Natural killer cell (primary cell): ENCODE measurements at places on chromosomes 5 and 9.

DNA sequence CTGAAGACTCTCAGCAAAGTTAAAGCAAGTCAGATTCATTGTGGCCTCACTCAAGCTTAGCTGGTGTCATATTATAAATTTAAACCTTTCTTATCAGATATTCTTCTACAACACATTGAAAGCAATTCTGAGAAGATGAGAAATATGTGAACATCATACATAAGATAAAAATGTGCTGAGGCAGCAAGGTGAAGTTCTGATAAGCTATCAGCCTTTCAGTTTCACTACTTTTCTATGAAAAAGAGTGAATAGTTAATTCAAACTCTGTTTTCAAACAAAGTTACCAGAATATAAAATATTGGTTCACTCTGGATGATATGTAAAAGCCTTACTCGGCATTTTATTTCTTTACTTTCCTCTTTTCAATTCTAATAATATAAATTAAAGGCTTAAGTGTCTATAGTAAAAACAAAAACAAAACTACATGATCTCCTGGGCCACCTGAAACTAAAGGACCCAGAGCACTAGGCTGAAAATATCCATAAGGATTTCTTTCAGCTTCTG lies 824.4 kb downstream of the MTRR start:
- no peaks in the 10 kb centered on the region for H3K4me1 ChIP-seq
- no peaks in the 10 kb centered on the region for H3K27me3 ChIP-seq
- no peak overlapping the region for H3K4me3 ChIP-seq
- H3K36me3 ChIP-seq: no peaks in the 10 kb centered on the region
- H3K27ac ChIP-seq: no peak overlapping the region
- no peak for DNase-seq

GRCh38 chr5:136236479-136237083 lies 43.6 kb upstream of the SMIM32 start:
- H3K27me3 ChIP-seq: no peaks in the 10 kb centered on the region
- no peak overlapping the region for H3K27ac ChIP-seq
- no peak for DNase-seq
- no peaks in the 10 kb centered on the region for H3K36me3 ChIP-seq
- no peaks in the 10 kb centered on the region for H3K4me1 ChIP-seq

- no peaks in the 10 kb centered on the region for H3K27me3 ChIP-seq
- H3K4me1 ChIP-seq: no peaks in the 10 kb centered on the region
- H3K4me3 ChIP-seq: no peak overlapping the region
- no peak overlapping the region for H3K27ac ChIP-seq
- no peaks in the 10 kb centered on the region for H3K36me3 ChIP-seq
These were observed 839.3 kb upstream of the ARRDC3 start for GRCh38 chr5:92222449-92222848.

- H3K4me1 ChIP-seq: no peaks in the 10 kb centered on the region
- no peak for DNase-seq
- H3K27ac ChIP-seq: no peak overlapping the region
- H3K27me3 ChIP-seq: no peaks in the 10 kb centered on the region
- H3K36me3 ChIP-seq: no peaks in the 10 kb centered on the region
These were observed 124.8 kb upstream of the RAD23B start for GRCh38 chr9:107158321-107158720.

DNA sequence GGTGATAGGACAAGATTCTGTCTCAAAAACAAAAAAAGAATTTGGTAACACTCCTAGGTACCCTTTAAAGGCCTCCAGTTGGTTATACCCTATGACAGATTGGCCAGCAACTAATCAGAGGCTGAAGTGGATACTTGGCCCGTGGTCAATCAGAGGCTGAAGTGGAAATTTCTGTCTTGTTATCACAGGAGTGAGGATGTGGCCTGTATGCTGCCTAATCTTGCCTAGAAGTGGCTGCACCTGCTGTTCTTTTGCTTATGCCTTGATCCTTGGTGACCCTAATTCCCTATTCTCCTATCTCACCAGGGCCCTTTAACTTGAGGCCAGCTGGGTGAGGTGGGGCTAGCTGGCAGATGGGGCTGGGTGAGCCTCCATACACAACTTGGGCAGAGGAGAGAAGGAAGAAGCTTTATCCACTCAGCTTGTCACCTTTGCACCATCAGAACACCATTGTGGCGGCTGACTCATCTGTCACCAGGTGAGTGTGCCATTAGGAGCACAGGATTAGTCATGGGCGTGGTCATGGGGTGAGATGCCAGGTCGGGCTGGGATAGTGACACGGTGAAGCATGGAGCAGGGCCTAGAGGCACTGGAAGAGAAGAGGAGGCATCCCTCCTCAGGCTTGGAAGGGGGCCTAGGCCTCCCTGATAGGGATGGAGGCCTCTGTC lies 41.5 kb downstream of the SAR1B start:
- no peak overlapping the region for H3K4me3 ChIP-seq
- no peaks in the 10 kb centered on the region for H3K36me3 ChIP-seq
- H3K27ac ChIP-seq: no peak overlapping the region
- no peaks in the 10 kb centered on the region for H3K27me3 ChIP-seq
